ENCODE measurements at places on chromosomes 7 and 10.

DNA sequence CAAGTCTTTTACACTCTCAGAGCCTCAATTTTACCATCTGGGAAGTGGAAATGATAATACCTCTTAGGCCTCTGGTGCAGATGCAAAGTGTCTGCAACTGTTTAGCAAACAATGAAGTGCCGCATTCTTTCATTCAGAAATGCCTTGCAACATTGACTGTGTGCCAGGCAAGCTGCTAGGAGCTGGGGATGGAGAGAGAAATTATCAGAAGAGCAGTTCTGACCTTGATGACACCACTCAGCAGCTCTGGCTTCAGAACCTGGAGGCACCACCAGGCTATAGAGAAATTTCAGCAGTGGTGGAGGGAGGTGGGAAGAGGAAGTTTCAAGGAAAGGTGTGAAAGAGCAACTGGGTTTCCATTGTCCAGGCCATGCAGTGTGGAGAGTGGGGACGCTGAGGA lies 78.1 kb upstream of the HABP2 start:
- DNase-seq: no peak

DNA sequence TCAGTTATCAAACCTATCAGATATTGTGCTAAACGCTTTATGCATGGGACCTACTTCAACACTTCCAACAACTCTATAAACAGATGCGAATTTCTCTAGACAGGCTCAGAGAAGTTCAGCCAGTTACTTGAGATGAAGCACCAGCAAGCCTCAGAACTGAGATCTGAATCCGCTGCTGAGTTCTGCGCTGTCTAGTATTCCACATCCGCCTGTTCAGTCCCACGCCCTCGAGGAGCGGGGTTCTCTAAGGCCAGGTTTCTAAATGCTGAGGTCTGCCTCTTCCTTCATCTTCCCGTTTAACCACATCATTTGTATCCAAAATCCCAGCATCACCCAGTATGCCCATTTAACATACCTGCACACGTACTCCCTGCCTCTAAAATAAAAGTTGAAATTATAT lies 297.8 kb upstream of the ZNF32 start:
- no peak for DNase-seq

DNA sequence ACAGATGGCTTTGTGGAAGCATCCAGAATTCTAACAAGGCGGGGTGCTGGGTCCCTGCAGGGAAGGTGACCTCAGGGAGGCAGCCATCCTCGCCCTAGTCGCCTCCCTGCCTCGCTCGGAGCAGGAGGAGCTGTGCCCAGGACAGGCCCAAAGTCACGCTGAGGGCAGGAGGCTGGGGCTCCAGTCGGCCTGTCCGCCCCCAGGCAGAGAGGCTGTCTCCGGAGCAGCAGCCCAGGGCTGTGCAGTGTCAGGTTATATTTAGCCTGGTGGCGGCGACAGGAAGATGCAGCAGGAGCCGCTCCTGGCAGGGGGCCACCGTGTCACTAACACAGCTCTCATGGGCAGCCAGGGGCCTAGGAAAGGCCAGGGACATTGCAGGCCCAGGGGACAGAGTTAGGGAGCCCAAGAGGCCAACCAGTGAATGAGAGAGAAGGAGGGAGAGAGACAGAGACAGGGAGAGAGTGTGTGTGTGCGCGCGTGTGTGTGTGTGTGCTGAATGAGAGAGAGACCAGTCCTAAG lies 13.5 kb downstream of the KCNH2 start:
- DNase-seq: no peak

DNA sequence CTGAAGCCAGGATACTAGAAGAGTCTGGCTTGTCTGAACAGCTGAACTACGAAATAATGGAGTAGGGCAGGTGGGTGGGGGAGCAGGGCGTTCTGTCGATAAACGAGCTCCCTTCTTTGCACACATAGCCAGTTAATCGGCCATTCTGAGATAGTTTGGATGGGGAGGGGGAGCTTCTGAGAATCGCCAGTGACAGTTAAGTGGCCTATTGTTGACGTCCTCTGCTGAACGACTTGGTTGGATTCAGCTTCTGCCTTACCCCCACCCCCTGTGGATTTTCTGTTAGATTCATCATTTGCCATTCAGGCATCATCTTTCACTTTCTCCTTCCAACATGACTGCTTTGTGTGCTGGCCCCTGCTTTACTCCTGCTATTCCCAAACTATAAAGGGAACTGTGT lies 520 bp downstream of the CPA5 start:
- no peak for DNase-seq

GRCh38 chr7:105775580-105775979 lies 100.8 kb downstream of the ATXN7L1 start:
- DNase-seq: no peak

DNA sequence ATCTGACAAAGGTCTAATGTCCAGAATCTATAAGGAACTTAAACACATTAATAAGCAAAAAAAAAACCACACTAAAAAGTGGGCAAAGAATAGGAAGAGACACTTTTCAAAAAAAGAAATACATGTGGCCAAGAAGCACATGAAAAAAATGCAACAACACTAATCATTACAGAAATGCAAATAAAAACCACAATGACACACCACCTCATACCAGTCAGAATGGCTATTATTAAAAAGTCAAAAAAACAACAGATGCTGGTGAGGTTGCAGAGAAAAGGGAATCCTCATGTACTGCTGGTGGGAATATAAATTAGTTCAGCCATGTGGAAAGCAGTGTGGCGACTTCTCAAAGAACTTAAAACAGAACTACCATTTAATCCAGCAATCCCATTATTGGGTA lies 119.0 kb downstream of the LMBR1 start:
- DNase-seq: no peak

GRCh38 chr10:23702977-23703414 lies 264.1 kb downstream of the OTUD1 start:
- DNase-seq: no peak

DNA sequence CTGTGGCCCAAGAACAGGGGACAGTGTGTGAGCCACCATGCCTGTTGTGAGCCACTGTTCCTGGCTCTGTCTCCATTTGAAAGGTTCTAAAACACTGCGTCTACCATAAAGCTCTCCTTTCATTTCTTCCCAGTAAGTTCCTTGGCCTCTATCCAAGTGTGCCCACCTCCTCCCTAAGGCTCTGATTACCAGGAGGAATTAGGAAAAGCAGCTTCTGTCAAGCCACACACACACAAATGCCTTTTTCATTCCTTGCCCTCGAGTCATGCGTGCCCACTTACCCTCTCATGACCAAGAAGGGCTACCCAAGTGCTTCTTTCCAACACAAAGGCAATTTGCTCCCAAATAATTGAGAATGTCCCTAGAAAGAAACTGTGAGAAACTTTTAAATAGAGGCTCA lies 70.8 kb upstream of the PARD3 start:
- no peak for DNase-seq

- no peak for DNase-seq
Measured at GRCh38 chr10:21401196-21401595, 124.3 kb downstream of the SKIDA1 start.
